ENCODE measurements at places on chromosomes 4 and X. TPM values are rescaled to one million over a fixed set of nuclear protein-coding genes. Genes with fewer than 3 reads are reported as not detected.

Gene TEX13B
- not detected for total RNA-seq

Gene GRSF1
- 34.1 TPM for total RNA-seq

GRCh38 chrX:13699183-13699826 lies 10.4 kb downstream of the RAB9A start:
- DNase-seq: no peak

- no peak for DNase-seq
Measured at GRCh38 chr4:15901007-15901406, 37.5 kb downstream of the FGFBP1 start.

- no peak for DNase-seq
Measured at GRCh38 chr4:137370679-137371078, 161.6 kb downstream of the PCDH18 start.

DNA sequence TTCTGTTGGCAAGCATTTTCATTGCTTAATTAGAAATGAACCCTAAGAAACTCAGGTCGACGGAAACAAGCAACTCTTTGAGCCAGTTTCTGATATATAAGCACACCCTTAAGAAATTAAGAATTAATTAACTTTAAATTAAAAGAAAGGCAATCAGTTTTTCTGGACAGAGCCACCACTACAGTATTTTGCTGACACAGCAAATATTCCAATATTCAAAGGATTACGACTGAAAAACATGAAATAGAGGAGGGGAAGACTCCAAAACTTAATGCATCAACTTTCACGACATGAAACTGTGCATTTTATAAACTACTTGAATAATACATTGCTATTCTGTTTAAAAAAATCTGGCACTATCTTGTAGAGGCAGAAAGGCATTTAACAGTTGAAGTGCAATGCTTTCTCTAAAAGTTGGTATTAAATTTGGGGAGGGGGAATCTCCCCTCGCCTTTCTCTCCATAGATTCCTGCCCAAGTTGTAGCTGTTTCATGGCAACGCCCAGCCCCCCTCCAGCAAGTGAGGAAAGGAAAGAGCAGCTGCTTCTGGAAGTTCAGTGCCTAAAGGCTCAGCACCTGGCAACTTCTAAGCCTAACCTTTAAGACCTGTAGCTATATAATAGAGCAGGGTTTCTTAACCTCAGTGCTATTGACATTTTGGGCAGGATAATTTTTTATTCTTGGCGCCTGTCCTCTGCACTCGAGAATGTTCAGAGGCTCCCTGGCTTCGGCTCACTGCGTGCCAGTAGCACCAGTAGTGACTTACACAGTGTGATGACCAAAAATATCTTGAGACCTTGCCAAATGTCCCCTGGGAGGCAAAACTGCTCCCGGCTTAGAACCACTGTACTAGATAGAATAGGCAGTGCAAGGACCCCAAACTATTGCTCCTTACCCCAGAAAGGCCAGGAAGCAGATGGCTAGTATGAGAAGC lies 6.7 kb upstream of the ZCCHC18 start:
- DNase-seq: no peak

- no peak for DNase-seq
Measured at GRCh38 chrX:150334981-150335380, 28.1 kb upstream of the MAMLD1 start.

DNA sequence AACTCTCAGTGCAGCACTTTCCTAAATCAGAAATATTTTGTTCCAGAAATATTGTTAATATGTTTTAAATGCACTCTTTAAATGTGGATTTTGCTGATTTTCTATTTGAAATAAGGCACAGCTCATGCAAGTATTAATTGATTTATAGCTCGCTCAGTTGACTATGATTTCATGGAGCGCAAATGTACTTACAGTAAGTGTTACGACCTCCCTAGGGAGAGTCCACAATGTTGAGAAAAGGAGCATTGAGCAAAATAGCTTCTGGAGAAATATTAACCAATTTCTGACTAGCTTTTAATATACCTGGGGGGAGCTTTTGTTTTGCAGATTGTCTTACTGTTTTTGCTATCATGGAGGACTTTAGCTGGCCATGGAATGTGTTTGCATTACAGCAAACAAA lies 1687.5 kb downstream of the STIM2 start:
- no peak for DNase-seq

DNA sequence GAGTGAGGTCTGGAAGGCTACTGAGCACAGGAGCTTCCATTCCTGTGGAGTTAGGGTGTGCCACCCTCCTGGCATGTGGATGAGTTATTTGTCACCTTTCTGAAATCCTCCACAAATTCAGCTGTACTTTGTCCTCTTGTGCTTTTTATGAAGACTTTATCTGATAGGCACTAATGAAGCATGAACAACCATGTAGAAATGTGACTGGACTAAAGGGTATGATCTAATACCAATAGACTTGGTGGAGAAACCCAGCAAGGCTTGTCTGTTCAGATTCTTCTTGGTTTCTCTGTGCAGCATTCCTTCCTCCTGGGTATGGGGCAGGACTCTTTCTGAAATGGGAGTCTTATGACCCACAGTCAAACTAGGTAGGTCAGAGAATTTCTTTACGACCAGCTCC lies 9.6 kb downstream of the NBDY start:
- DNase-seq: no peak

- no peak for DNase-seq
Measured at GRCh38 chr4:6869944-6870343, 39.7 kb upstream of the TBC1D14 start.

- DNase-seq: no peak
Measured at GRCh38 chr4:67927251-67927650, 36.0 kb downstream of the TMPRSS11A start.

DNA sequence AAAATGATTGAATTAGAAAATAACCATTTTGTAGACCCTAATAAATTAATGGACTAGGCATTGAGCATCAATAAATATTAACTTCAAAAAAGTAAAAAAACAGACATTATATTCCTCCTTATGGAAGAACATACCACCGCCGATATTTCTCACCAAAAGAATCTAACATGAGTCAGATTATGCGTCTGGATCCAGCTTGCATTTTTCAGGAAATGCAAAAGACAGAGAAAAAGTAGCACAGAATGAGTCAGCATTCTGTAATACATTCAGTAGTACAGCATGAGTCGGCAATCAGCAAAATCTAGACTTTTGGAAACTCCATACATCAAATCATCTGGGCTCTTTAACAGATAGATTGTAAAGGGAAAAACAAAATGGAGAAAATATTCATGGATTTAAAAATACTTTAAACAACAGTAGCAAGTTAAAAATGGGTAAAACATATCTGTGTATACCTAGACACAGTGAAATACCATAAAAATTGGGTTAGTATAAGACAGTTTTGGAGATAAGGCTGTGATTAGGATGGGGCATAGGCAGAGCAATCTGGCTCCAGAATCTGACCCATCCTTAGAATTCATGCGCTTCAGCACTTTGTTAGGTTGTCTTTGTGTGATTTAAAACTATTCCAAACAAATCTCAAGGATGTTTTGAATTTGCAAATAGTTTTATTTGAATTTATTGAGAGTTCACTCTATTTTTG lies 633.0 kb upstream of the FAM241A start:
- no peak for DNase-seq
